ENCODE measurements at places on chromosomes 5 and 9. TPM values are rescaled to one million over a fixed set of nuclear protein-coding genes. Genes with fewer than 3 reads are reported as not detected.

PCDHA1 gene
- total RNA-seq = 0.17 TPM

- peak; percentile 91 for DNase-seq
Observed at GRCh38 chr9:18473652-18474279, at the start of gene ADAMTSL1. Gene ADAMTSL1, plus strand, starts transcription at chr9:18474153. Its CDS starts 80 bp downstream, at chr9:18474233.

HIGD2A gene
- total RNA-seq = 27.9 TPM

COL15A1 gene
- 31.5 TPM for total RNA-seq

DNA sequence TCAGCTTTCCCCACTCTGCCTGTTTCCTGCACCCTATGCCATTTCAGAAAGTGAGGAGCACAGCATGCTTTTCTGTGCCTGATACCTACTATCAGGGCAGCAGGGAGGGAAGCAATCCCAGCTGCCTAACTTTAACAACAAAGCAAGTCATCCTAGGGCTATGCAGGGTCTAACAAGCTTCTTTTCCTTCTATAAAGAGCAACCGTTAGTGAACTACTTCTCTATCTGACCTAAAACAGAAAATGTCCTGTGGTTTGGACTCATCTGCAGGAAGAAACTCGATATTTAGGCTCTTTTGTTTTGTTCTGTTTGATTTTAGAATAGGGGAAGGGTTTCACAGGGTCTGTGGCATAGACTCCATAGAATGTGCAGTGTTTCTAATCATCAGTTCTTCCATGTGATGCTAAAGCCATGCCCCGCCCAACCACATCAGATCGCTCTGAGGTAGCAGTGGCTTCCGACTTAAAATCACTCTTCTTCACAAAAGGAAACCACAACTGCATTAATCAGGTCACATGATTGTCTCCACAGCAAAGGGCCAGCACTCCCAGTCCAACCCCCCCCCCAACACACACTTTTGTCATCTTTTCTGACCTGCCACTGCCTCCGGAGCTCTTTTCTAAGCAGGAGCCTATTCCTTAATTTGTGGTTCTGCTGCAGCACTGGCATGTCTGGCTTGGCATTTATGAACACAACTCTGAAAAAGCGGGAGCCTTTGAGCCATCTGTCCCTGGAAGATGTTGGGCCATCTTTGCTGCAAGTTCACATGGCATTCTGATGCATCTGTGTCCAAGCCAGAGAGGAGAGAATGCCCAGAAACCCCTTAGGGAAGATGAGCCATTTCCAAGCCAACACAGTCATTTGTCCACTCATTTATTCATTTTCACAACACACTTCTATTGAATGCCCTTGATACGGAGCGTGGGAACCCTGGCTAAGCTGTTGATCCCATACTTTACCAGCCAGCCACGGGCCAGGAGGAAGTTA lies 71.6 kb downstream of the CFAP90 start:
- no peak for DNase-seq

DNA sequence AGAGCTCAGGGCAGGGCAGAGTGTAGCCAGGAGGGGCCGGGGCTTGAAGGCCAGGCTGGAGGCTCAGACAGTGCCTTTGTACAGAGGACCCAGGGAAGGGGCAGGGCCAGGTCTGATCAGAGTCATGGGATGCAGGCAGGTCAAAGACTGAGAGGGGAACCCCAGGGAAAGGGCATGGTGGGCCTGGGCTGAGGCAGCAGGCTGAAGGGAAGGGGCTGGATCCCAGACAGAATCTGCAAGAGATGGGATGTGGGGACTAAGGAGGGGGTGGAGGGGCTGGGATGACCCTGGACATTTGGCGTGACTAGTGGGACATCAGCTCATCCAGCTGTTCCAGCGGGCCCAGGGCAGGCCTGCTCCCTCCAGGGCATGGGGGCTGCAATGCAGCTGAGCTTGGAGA lies 15.5 kb upstream of the MRNIP start:
- DNase-seq = no peak

DNA sequence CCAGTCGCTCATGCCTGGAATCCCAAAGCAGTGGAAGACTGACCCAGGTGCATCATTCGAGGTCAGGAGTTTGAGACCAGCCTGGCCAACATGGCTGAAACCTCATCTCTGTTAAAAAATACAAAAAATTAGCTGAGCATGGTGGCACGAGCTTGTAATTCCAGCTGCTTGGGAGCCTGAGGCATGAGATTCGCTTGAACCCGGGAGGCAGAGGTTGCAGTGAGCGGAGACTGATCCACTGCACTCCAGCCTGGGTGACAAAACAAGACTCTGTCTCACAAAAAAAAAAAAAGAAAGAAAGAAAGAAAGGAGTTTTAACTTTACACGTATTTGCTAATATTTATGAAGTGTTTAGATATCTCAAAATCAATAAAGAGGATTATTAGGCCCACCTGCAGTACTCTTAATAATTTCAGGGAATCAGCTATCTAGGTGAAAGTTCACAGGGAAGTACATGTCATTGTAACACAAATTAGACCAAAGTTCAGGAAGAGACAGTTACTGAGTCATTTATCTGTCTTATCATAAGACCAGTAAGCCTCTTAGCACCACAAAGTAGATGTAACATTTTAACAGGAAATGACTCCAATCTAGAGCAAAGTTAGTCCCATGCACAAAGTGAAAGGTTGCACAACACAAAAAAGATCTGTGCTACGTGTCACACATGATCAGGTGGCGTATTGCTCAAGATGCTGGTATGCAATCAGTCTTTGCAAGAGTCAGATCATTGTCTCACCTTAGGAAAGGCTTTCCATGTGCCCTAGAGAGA lies 34.1 kb upstream of the PLIN2 start:
- peak; percentile 92 for DNase-seq

DNA sequence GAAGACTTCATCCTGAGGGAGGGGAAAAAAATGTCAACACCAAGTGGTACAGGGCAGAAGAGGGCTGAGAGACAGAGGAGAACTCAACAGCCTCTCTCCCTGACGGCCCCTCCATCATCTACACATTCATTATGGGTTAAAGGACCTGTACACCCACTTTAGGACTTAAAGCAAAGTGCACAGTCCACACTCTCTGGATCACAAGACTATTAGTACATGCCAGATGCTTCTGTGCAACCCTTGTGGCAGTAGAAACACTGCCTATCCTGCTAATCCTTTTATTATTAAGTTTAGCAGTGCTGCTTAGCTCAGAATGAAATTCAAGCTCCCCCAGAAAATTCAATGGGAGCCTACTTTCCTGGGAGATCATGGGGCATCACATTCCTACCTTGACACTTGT lies 1.9 kb downstream of the FRMD3 start:
- DNase-seq = no peak

- no peak for DNase-seq
Observed at GRCh38 chr9:18185196-18185595, 288.8 kb upstream of the ADAMTSL1 start.

DNA sequence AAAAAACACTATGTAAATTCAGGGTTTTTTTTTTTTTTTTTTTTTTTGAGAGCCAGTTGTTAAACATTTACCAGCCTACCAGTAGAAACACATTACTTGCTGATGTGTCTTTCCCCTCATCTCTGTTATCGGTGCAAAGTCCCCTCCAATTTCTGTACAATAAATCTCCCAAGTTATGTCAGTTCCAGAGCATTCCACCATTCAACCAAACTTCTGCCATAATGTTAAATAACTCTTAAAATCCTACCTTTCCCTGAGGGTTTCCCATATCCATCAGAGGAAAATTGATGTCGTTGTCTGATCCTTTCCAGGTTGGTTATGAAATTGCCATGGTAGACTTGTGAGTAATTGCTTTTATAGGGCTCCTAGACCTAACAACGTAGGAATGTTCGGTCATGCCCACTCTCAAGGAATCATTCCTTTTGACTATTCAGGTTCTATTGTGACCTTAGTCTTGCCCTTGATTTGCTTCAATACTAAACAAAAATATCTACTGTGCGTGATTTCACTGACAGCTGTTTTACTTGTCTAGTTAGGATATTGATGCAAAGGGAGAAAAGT lies 5.6 kb upstream of the PPP2R2B start:
- no peak for DNase-seq

NMUR2 gene
- not detected for total RNA-seq

EGFL7 gene
- total RNA-seq = 768 TPM

GRCh38 chr5:73172951-73173350 lies at the start of gene TMEM174:
Gene TMEM174, plus strand, starts transcription at chr5:73173193. Its CDS starts 51 bp downstream, at chr5:73173244.
- no peak for DNase-seq

DNA sequence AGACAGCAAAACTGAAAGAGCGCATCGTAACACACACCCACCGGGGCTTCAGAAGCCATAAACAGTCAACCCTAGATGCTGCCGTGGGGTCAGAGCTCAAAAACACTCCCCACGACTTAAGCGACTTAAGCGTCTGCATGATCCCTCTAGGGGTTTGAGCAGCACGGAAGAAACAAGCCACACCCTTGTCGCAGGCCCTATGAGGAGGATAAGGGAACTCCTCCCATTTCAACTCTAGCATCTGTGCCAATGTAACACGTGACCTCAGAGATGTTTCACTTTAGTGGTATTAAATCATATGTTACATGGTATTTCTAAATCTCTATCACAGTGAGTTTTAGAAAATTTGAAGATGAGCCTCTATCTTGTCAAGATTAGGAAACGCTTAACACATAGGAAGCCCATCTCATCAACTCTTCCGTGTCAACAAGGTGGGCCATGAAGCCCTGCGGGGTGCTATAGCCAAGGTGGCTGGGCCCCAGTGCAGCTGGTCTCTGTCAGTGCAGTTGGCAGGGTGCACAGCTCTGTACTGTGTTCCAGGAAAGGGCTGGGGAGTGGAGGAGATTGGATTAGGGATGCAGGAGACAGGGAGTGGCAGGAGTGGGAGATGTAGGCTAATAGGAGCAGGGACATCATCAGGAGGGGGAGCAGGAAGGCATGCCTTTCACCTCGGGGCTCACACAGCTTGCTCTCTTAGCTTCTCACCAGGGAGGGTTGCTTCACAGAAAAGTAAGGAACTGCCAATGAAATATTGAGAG lies 33.1 kb downstream of the ZCCHC9 start:
- no peak for DNase-seq

GRCh38 chr5:119276978-119277377 lies 78.8 kb upstream of the TNFAIP8 start:
- no peak for DNase-seq

GRCh38 chr9:123834889-123835562 lies 94.9 kb downstream of the DENND1A start:
- DNase-seq = peak; percentile 51

DNA sequence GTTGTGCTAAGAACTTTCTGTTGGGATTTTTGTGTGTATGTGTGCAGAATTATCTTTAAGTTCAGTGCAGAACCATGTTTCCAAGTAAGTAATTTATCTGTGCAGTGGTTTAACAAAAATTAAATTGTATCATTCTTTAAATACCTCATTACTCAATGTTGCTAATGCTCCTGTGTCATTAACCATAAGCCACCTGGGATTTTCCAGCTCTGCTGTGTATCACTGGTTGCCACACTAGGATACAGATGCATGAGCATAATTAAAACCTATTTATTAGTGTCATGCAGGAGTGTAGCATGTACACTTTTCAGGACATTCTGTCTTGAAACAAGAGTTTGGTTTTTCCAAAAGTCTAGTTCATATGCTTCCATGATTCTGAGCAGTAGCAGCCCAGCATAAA lies 120.4 kb upstream of the PTGER4 start:
- no peak for DNase-seq

GRCh38 chr5:139745800-139746690 lies 49.6 kb upstream of the PSD2 start:
- peak; percentile 76 for DNase-seq

DNA sequence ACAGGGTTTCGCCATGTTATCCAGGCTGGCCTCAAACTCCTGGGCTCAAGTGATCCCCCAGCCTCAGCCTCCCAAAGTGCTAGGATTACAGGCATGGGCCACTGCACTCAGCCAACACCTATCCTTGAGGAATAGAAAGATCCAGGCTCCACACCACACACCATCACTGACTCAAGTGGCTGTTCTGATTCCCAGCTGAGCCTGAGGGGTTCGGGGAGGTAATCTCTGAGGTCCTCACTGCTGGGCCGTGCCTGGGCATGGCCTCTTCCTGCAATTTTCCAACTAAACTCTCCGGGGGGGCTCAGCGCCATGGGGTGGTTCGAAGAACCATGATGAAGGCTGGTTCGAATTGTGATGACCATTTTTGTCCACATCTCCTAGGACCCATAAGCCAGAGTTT lies 31.0 kb upstream of the IL17B start:
- DNase-seq = no peak

ACOT12 gene
- not detected for total RNA-seq

DNA sequence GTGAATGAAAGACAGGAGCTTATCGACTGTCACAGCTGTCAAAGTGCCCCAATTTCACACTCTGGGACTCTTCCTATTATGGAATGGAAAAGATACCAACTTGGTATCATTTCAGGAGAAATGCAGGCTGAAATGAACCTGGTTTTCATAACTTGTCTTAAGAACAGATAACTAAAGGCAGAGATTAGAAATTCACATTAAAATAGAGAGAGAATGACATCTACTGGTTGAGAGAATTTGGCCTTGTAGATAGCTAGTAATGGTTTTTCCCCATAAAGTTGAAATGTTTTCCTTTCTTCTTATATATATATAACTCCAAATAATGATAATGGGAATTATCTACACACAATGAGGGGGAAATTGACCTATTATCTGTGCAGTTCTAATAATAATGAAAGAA lies 600.2 kb upstream of the CCNG1 start:
- no peak for DNase-seq

GRCh38 chr5:95842854-95843544 lies 20.5 kb upstream of the GLRX start:
- peak; percentile 80 for DNase-seq

- DNase-seq = no peak
Observed at GRCh38 chr5:150625831-150626746, 14.4 kb upstream of the SYNPO start.

TMEM215 gene
- total RNA-seq = not detected

C9orf50 gene
- not detected for total RNA-seq

SCAMP1 gene
- 77.3 TPM for total RNA-seq

TICAM2 gene
- total RNA-seq = 0.93 TPM

DNA sequence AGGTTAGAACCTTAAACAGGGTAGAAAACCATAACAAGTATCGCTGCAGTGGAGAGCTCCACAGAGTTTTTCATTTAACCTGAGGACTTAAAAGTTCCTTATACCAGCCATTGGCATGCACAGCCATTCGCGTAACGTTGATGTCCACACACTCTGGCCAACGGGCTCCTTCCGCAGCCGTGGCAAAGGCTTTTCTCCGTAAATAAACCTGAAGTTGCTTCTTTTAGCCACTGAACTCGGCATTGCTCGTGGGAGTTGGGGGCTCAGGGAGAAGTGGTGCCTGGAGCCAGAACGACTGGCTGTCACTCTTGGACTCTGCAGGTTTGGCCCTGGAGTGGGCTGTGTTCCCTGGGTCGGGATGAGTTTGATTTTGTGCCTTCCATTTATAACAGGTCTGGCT lies 125.9 kb upstream of the LMX1B start:
- DNase-seq = no peak

- DNase-seq = no peak
Observed at GRCh38 chr5:33679791-33680190, 212.0 kb downstream of the ADAMTS12 start.

- no peak for DNase-seq
Observed at GRCh38 chr9:3241290-3241689, 284.5 kb downstream of the RFX3 start.

- no peak for DNase-seq
Observed at GRCh38 chr5:8057769-8058168, 188.8 kb downstream of the MTRR start.

PTGER4 gene
- 23.5 TPM for total RNA-seq

All from dermis blood vessel endothelial cell (primary cell).